CD4-positive, alpha-beta T cell treated with Interleukin-15 for 1 hour (primary cell): ENCODE measurements at places on chromosomes 12 and 14.

DNA sequence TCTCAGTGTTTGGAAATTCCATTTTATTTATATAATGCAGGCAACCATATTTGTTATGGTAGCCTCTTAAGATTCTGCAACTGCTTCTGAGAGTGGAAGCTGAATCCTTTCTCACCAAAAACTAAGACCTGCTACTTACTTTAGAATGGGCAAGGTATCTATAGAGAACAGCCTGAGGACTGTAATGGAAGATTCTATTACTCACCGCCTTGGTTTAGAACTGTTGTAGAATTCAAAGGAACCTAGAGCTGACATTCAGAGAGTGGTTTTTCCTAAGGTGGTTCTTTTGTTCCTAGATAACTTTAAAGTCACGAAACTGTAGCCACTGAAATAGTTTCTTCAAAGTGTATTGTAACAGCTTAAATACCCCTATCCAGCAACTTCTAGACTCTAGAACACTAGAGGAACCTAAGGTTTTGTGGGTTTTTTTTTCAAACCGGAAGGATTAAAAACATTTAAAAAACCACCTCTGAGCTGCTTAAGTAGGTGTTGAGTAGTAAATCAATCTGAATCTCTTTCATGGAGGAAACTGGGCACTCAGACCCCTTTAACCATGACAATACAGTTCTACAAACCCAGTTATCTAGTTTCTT lies 4.2 kb downstream of the TDP1 start:
- DNase-seq: no peak

DNA sequence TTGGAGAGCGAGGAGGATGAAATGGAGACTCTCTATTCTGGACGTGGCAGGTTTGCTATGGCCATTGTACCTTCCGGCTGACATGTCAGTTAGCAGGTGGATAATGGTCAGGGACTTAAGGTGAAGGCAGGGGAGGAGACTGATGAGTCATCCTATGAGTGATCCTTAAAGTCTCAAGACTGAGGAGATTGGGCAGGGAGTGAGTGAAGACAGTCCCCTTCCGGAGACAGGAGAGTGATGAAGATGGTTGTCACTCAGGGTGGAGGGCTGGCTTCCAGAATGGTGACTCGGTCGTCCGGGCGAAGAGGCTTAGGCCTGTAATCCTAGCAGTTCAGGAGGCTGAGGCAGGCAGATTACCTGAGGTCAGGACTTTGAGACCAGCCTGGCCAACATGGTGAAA lies 49.8 kb upstream of the CCDC63 start:
- no peak for DNase-seq

- DNase-seq: no peak
These were observed 1.7 kb downstream of the EMP1 start for GRCh38 chr12:13198241-13198640.

- DNase-seq: no peak
These were observed 44.5 kb downstream of the CORO1C start for GRCh38 chr12:108686780-108687179.

DNA sequence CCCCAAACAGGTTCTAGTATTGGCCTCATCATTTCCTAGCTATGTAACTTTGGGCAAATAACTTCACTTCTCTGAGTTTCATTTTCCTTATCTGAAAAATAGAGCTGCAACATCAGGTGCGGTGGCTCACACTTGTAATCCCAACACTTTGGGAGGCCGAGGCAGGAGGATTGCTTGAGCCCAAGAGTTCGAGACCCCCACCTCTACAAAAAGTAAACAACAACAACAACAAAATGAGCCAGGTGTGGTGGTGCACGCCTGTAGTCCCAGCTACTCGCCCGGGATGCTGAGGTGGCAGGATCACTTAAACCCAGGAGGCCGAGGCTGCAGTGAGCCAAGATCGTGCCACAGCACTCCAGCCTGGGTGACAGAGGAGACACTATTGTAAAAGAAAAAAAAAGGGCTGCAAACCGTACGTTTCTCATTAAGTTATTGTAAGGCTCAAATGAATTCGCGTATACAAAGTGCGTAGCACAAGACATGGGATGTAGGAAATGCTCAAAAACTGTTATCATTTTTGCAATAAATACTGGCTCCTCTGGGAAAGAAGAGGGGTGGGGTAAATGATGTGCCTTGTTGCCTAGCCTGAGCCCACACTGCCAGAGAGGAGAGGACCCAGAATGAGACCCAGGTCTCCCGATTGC lies 903 bp downstream of the C12orf76 start:
- DNase-seq: no peak

DNA sequence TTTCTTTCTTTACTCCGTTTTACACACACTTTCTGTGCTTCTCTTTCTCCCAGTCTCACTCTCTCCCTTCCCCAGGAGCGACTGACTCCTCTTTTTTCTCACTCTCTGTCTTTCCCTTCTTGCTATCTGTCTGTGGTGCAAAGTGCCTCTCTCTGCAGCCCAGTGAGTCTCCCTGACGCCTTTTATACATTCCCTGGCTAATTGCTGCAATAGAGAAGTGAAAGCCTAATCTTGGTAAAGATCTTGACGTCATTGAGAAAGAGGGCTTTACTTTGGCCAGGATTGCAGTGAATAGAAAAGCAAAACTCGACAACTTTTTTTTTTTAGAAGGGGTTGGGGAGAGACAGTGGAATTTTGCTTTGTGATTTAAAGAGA lies 706 bp upstream of the DIO2 start:
- DNase-seq: no peak

DNA sequence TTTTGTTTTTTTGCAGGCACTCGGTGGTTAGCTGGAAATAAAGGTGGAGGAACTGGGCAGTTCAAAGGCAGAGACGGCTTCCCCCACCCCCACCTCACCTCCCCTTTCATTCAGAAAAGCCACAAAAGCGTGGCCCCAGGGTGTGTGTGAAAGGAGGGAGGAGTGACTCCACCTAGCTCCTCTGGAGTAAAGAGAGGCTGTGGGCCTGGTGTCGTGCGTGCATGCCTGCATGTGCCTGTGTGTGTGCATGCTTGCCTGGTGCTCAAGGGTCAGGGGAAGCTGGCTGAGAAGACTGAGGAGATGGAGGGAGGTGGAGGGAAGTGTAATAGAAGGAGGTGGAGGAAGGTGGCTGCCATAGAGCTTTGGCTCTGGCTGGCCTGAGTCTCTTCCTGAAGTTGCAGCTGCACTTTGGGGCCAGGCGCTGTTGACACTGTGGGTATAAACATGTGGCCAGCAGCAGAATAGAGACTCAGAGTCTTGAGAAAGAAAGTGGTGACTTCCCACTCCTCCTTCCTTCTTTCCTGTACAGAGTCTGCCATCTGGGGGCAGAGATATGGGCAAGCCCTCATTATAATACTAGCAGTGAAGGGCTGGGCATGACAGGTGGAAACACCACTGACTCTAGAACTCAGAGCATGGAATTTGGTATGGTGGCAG lies 36.9 kb upstream of the SINHCAF start:
- peak; percentile 18 for DNase-seq

GRCh38 chr12:54734196-54734950 lies 86.2 kb upstream of the DCD start:
- DNase-seq: no peak

GRCh38 chr12:95626854-95627253 lies 75.6 kb upstream of the USP44 start:
- no peak for DNase-seq

DNA sequence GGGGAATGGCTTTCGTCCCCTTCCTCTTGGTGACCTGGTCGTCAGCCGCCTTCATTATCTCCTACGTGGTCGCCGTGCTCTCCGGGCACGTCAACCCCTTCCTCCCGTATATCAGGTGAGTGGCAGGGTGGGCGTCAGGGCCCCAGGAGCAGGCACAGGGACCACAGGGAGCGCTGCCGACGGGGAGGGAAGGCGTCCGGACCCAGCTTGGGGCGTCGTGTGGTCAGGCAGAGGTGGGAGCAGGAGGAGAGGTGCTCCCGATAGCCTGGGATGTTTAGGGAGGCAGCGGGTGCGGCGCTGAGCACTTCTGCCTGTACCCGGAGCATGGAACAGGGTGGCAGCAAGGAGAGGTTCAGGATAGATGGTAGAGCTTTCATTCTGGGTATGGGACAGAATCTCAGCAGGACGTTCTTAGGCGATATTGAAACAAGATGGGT lies 444 bp downstream of the DRAM1 start:
- no peak for DNase-seq

- DNase-seq: no peak
These were observed 39.9 kb downstream of the LTBP2 start for GRCh38 chr14:74571901-74572725.

DNA sequence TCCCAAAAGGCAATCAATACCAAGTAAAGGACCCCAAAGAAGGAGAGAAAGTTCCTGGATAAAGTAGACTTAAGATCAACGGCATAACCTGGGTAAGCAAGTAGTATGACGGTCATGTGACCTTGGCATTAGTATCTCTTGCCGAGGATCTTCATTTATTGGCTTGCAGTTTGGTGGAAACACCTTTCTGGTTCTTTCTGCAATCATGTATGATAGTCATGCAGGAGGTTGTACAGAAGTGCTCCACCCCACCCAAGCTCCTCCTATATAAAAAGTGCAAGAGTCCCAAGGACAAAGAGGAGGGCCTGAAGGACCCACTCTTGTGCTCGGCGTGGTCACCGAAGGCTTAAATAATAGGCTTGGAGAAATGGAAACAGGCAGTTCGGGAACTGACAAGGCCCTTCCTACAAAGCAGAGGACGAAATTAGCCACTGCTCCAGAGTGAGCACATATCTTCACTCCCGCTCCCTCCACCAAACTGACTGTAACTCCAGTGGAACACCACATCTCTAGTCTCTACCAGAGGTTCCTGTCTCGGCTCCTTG lies 750 bp downstream of the CS start:
- DNase-seq: no peak

DNA sequence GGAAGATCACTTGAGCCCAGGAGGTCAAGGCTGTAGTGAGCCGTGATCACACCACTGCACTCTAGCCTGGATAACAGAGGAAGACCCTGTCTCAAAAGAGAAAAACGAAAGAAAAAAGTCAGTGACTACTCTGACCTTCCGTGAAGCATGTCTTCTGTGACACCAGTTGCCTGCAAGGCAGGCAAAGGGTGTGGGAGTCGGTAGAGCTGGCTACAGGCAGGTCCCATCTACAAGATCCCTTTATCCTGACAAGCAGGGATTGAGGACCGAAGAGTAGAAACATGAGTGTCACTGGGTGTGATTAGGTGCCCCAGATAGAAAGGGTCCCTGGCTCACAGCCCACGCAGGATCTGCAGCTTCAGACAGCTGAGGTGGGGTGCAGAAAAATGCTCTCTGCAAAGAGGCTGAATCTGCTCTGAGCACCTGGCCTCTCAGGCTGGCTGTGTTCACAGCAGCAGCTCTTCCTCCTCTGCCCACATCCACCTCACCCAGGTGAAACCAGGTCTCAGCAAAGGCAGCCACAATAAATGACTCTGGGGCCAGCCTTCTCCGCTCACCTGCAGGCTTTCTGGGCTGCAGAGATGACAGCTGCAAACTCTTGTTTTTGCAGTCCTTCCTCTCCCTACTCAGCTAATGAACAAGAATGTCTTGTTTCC lies 28.6 kb upstream of the HSP90B1 start:
- DNase-seq: peak; percentile 56

DNA sequence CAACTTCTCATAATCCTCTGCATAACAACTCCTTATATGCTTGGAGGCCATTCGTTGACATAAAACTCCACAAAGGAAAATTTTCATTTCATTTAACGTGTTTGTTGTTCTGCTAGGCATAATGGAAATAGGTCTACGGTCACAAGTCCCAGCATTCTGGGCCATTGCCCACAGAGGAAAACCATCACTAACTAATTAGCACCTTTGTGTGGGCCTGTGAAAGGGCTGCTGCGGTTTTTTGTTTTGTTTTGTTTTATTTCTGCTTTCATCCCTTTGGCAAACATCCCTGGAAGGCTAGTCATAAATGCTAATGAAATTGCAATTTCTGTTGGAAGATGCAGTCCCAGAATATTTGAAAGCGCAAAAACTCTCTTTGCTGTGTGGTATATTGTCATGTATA lies 180.3 kb downstream of the RMST start:
- DNase-seq: no peak

DNA sequence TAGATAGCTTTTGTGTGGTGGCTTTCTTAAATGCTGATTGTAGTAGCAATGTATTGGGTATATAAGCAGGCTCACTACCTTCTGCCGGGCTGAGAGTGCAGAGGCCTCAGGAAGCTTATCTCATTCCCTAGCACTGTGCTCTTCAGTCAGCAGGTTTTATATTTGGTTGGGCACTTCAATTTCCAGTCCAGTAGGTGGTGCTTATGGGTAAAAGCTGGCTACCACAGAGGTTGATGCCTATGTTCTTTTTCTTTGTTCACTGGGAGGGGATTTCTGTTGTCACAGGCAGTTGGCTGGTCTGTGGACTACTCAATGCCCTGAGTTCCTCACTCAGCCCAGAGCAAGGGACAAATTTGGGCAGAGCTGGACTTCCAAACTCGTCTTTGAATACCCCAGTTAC lies 43.0 kb upstream of the GLIPR1 start:
- peak; percentile 39 for DNase-seq

- no peak for DNase-seq
These were observed 89.7 kb upstream of the BCL11B start for GRCh38 chr14:99361596-99362215.

DNA sequence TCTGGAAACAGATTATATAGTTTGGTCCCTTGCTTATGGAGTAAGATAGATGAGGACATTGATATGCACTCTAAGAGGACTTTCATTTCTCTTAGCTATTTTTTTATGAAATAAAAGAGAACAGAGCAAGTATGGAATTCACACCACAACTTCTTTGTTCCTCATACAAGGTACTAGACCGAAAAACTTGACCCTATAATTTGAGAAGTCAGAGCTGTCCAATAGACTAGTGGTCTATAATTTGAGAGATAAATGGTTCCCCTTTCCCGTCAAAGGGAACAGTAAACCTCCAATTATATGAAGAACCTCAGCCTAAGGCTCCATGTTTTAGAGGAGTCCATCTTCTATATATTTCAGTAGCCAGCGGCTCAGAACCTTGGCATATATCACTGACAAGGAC lies 58.5 kb upstream of the HIF1A start:
- DNase-seq: no peak

GRCh38 chr12:62657363-62657632 lies 190.7 kb downstream of the MON2 start:
- DNase-seq: no peak

DNA sequence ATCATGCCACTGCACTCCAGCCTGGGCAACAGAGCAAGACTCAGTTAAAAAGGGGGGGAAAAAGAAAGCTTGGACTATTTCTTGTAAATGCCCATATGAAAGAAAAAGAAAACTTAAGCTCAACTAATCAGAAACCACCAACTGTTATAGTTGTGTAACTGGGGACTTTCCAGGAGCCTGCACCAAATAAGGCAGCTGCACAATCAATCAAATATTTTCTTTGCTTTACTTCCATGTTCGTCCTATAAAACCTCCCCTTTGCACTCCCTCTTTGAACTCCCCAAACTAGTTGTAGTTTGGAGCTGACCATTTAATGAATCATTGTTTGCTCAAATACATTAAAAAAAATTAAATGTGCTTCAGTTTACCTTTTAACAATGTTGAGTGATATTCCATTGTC lies 54.9 kb downstream of the OTOGL start:
- no peak for DNase-seq

- DNase-seq: no peak
These were observed 53.8 kb downstream of the TMCC3 start for GRCh38 chr12:94596596-94596995.

DNA sequence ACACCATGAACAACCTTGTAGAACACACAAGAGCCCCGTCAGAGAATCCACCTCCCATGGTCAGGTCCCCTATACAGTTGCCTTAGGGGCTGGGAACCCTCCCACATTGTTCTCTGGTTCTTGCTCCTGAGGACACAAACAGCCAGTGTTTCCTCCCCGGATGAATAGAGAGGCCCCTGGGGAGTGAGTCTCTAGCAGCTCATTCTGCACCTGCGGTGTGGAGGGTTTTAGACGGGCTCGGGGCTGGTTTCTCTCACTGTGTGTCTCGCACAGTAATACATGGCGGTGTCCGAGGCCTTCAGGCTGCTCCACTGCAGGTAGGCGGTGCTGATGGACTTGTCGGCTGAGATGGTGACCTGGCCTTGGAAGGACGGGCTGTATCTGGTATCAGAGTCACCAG lies 1052.1 kb downstream of the TMEM121 start:
- DNase-seq: no peak
